ENCODE measurements at places on chromosomes 11 and 22. TPM values are rescaled to one million over a fixed set of nuclear protein-coding genes. Genes with fewer than 3 reads are reported as not detected.

LGALS1 gene
- total RNA-seq: 2,698 TPM

ANGPTL5 gene
- total RNA-seq: not detected

MMP7 gene
- total RNA-seq: not detected

LRRN4CL gene
- total RNA-seq: 0.37 TPM

NDUFA6 gene
- total RNA-seq: 84.9 TPM

FAM111B gene
- total RNA-seq: 17.4 TPM

CRYBB2 gene
- 1.4 TPM for total RNA-seq

POLA2 gene
- total RNA-seq: 24.0 TPM

TUBGCP6 gene
- 45.3 TPM for total RNA-seq

DEFB131B gene
- not detected for total RNA-seq

DBX1 gene
- total RNA-seq: not detected

SLC37A2 gene
- total RNA-seq: 1.3 TPM

ISX gene
- total RNA-seq: not detected

OR51E1 gene
- not detected for total RNA-seq

TMEM126A gene
- 35.3 TPM for total RNA-seq

CCDC88B gene
- total RNA-seq: 1.8 TPM

P2RY2 gene
- total RNA-seq: 5.6 TPM

Measured in endothelial cell of umbilical vein (primary cell).